ENCODE measurements at places on chromosomes 16 and 17.

DNA sequence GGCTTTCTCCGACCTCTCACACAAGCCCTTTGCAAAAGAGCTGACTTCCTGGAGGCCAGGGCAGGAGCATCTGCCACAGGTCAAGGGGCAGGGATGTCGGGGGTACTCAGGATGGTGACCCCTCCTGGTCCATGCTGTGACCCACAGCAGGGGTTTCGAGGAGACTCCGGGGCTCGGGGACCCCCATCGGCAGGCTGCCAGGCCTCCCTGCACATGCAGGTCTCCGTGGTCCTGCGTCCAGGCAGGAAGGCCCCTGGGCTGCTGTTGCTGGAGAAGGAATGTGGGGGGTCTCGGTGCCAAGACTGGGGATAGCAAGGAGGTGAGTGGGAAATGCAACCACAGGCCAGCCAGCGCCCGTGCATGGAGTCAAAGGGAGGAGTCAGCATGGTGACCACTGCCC, 11.6 kb downstream of the NATD1 start:
- no peak for DNase-seq

DNA sequence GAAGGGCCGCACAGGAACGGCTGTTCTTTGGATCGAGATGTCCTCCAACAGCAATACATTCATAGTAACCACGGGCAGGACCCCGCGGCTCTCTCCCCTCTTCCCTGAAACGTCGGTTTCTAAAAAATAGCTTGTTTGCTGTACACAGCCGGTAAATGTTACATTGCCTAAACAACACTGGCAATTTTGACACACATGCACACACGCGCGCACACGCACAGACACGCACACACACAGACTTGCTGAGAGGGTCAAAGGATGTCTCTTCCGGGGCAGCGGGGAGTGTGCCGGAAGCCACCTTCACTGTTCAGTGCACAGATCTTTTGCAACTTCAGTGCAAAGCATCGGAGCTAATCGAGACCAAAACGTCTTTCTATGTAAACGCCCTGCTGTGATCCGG, 35.8 kb downstream of the ZDHHC7 start:
- no peak for DNase-seq

GRCh38 chr16:49959552-49960277, 65.3 kb upstream of the CNEP1R1 start:
- DNase-seq: no peak

DNA sequence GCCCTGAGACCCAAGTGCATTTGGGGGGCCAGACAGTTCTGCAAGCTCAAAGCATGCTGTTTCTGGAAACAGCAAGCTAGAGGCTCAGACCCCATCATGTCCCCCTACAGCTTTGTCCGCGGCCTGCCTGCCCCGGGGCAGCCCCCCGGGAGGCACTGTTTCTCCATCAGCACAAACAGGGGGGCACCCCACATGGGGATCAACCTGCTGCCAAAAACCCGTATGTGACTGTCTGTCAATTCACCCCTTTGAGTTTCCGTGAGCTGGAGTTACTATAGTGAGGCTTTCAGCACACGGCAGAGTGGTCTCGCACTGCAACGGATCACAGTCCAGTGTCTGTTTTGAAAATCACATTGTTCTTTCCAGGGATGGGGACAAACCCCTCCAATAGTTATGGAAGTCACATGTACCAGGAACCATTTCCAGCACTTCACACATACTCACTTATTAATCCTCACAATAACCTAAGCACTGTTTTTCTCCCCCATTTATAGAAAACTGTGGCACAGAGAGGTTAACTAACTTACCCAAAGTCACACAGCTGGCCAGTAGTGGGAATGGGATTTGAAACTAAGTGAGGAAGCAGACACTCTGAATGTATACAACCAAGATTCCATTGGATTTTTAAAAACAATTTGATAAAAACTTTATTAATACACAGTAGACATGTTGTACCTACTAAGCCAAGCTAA, 269.0 kb downstream of the C16orf95 start:
- DNase-seq: no peak

- DNase-seq: no peak
Measured at GRCh38 chr17:10357768-10358167, 15.0 kb downstream of the MYH13 start.

GRCh38 chr17:31095236-31096105, 694 bp downstream of the NF1 start:
- DNase-seq: peak; percentile 59

DNA sequence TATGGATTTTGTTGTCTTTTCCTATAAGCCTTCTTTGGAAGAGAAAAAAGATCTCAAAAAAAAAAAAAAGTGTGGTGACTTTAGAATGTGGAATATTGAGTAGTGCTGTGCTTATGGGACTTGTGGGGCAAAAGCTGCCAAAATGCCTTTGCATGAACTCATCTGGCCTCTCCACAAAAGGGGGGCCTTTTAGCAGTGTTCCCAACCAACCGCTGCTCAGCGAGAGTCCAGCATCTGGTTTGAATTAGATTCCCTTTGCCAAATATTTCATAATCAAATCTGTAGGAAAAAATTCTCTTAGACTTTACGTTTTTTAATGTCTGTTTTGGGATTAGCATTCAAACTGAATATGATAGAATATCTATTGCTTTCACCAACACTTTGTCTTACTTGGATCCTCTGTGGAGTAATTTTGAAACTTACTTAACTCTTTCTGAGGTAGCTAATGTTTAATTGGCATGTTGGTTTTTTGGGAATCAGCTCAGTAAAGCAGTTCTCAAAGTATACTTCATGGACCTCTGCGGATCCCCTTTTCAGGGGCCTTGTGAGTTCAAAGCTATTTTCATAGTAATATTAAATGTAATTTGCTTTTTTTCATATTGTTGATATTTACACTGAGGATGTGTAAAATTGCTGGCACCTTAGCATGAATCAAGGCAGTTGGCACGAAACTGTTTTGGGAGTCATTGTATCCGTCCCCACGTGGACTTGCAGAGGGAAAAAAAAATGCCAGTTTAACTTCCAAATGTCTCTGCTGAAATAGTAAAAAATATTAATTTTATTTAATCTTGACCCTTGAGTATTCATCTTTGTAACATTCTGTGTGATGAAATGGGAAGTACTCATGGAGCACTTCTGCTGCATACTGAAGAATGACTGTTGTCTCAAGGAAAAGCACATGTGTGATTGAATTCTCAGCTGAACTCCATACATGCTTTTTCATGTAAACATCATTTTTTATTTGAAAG, 34.7 kb upstream of the VPS4A start:
- peak; percentile 99 for DNase-seq
